Left lung (tissue), 14 donors: ENCODE measurements at places on chromosomes 4 and X. TPM values are rescaled to one million over a fixed set of nuclear protein-coding genes. Genes with fewer than 3 reads are reported as not detected.

The SCML2 gene
- total RNA-seq = 0.97 TPM

The NXF2B gene
- not detected for total RNA-seq

The PNMA6A gene
- total RNA-seq = 3.1 TPM

The F9 gene
- total RNA-seq = not detected

The MCF2 gene
- total RNA-seq = 0.23 TPM

The HS3ST1 gene
- 11.9 TPM for total RNA-seq

The FAM9B gene
- not detected for total RNA-seq

The PPBP gene
- 2.6 TPM for total RNA-seq

The FRMD7 gene
- not detected for total RNA-seq

The HSFX4 gene
- total RNA-seq = not detected

The CLGN gene
- 1.6 TPM for total RNA-seq

The ARHGAP36 gene
- not detected for total RNA-seq

The BCORL1 gene
- 12.1 TPM for total RNA-seq

The MED28 gene
- 41.1 TPM for total RNA-seq

The ASB12 gene
- not detected for total RNA-seq

The RTL3 gene
- not detected for total RNA-seq

The CCDC160 gene
- 0.64 TPM for total RNA-seq

The HSFX2 gene
- 0.52 TPM for total RNA-seq

The RNF150 gene
- total RNA-seq = 1.9 TPM

The POU3F4 gene
- not detected for total RNA-seq

The P2RY10 gene
- 1.4 TPM for total RNA-seq

The PASD1 gene
- total RNA-seq = not detected

The PPEF2 gene
- total RNA-seq = not detected

The GLRA3 gene
- not detected for total RNA-seq

The PPP1R2C gene
- not detected for total RNA-seq

The FIP1L1 gene
- total RNA-seq = 29.8 TPM

The G3BP2 gene
- total RNA-seq = 119 TPM

The TMEM35A gene
- total RNA-seq = 1.2 TPM

The NUDT9 gene
- 49.6 TPM for total RNA-seq

The LRIT3 gene
- 0.12 TPM for total RNA-seq

The L1CAM gene
- 0.55 TPM for total RNA-seq

The BMPR1B gene
- 3.3 TPM for total RNA-seq

The TRAPPC2 gene
- 13.2 TPM for total RNA-seq

The FREM3 gene
- total RNA-seq = not detected

The SPANXN5 gene
- not detected for total RNA-seq

The XAGE1A gene
- not detected for total RNA-seq

The RAB33B gene
- total RNA-seq = 9.5 TPM

The ARMCX2 gene
- 47.0 TPM for total RNA-seq

The BBS12 gene
- 2.5 TPM for total RNA-seq

The GRIA2 gene
- not detected for total RNA-seq

The CLTRN gene
- 1.3 TPM for total RNA-seq

The LNX1 gene
- total RNA-seq = 2.5 TPM

The HTR2C gene
- total RNA-seq = not detected

The ETDC gene
- total RNA-seq = not detected

The MAGEA4 gene
- total RNA-seq = not detected

The MAP9 gene
- total RNA-seq = 12.2 TPM

The TBX22 gene
- not detected for total RNA-seq

The ZNF185 gene
- total RNA-seq = 11.5 TPM

The ARMCX6 gene
- 52.3 TPM for total RNA-seq

The TLR1 gene
- 13.4 TPM for total RNA-seq

The CHRNA9 gene
- total RNA-seq = not detected

The ZNF518B gene
- 17.3 TPM for total RNA-seq

The UGT2A2 gene
- not detected for total RNA-seq

The BANK1 gene
- total RNA-seq = 11.1 TPM

The TEX13C gene
- not detected for total RNA-seq

The RBM46 gene
- total RNA-seq = not detected

The ZNF732 gene
- 0.21 TPM for total RNA-seq
